Thyroid gland (tissue), 4 donors: ENCODE measurements at places on chromosomes 3 and 15. TPM values are rescaled to one million over a fixed set of nuclear protein-coding genes. Genes with fewer than 3 reads are reported as not detected.

DNA sequence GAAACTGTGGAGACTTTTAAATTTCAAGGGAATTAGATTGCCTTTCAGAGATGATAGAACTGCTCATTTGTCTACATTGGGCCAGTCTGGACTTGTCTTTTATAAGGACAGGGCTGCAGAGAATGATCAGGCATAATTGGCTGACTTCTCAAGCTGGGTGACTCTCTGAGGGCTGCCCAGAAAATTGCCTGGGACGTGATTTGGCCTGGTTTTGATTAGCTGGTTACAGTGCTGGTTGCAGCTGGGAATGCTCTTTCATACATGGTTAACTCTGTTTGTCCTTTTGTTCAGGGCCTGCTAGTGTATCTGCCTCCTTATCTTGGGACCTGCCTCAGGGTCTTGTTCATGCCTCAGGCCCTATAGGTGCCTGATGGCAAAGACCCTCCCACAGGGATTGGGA is 245.6 kb downstream of the CLSTN2 start:
- H3K4me1 ChIP-seq: peaks cover under 1% of the 10 kb centered on the region
- peak; percentile 22 for DNase-seq
- no peak overlapping the region for H3K27ac ChIP-seq
- no peaks in the 10 kb centered on the region for H3K27me3 ChIP-seq
- no peak overlapping the region for H3K4me3 ChIP-seq

DNA sequence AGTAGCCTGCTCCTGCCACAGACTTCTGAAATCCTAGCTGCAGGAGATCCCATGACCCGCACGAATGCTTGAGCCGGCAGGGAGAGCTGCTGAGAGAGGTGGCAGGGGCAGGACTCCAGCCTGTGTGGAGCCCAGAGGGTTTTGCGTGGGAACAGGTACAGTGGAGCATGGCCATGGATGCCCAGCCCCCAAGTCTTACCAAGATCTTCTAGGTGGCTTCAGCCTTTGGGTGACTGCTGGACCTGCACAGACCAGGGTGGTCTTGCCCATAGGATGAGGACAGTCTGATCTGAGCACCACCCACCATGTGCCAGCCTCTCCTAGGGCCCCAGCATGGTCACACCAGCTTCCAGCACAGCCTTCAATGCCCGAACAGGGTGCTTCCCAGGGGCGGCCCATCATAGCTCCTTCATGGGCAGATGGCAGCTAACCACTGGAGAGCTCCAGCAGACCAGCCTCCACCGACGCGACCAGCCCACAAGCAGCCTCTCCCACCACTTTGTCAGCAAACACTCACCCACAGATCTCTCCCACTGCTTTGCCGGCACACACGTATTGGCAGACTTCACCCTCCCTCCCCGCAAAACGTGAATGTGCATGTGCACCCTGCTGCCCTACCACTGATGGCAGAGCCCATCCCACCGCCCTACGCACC is 56.0 kb downstream of the ADAMTS17 start:
- H3K27me3 ChIP-seq: no peaks in the 10 kb centered on the region
- no peaks in the 10 kb centered on the region for H3K36me3 ChIP-seq
- DNase-seq: no peak

DNA sequence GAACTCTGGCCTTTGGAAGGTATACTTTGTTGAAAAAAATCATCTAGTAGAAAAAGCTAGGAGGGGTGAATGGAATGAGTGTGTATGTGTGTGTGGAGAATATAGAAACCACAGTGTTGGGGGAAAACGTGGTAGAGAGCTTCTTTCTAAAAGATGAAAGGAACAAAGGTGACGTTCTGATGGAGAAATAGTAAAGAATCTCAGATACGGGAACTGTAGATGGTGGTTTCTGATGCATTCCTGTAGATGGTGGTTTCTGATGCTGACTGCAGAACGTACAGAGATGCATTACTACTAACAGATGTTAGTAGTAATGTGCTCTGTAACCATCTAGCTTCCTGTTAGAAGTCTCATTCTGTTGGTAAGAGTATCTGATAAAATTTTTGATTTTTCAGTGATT is 60.2 kb downstream of the VPS8 start:
- no peak overlapping the region for H3K27ac ChIP-seq
- H3K36me3 ChIP-seq: no peaks in the 10 kb centered on the region
- no peaks in the 10 kb centered on the region for H3K4me1 ChIP-seq
- no peaks in the 10 kb centered on the region for H3K27me3 ChIP-seq
- H3K4me3 ChIP-seq: no peak overlapping the region

Gene ZBED2
- total RNA-seq: 31.1 TPM

GRCh38 chr3:112097378-112097777 is 11.2 kb downstream of the C3orf52 start:
- DNase-seq: no peak
- peaks cover 19% of the 10 kb centered on the region for H3K4me1 ChIP-seq
- no peaks in the 10 kb centered on the region for H3K36me3 ChIP-seq

GRCh38 chr15:64361259-64361658 is 5.3 kb upstream of the CSNK1G1 start:
- no peaks in the 10 kb centered on the region for H3K36me3 ChIP-seq
- DNase-seq: no peak
- no peak overlapping the region for H3K4me3 ChIP-seq
- H3K4me1 ChIP-seq: no peaks in the 10 kb centered on the region

DNA sequence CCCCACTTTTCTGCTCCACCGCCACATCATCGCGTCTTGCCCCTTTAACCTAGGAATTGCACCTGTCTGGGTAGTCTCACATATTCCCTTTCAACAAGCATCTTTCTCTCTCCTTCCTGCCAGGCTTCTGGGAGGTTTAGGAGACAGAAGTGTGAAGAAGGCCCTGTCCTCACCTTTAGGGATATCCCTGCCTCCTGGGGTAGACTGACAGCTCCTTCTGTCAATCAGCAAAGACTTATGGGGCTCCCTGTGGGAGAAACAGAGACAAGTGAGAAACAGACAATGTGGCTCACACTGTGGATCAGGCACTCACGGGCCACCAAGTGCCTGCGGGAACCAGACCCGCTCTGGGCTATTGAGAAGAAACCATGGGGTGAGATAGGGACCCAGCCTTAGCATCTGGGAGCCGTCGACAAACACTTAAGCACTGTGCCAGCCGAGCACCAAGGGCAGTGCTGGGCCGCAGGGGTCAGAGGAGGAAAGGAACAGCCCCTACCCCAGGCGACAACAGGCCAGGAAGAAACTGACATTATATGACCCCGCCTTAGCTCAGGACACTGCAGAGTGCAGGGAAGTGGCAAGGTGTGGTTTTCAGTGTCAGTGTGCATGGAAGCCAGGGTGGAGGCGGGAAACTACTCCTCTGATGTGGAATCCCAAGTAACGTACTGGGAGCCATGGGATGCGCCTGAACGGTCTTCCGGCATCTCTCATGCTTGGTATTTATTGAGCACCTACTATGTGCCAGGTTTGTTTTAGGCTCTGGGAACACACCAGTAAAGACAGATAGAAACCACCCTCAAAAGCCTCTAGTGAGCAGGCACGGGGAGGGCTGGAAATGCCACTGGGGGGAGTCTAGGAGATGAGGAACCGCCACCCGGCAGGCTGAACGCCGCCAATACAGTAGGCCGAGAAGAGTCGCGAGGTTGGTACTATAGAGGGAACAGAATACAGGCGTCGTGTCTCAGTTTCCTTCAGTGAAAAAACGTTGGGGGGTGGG is 1.8 kb downstream of the EFCC1 start:
- H3K27me3 ChIP-seq: no peaks in the 10 kb centered on the region
- no peak overlapping the region for H3K4me3 ChIP-seq
- H3K4me1 ChIP-seq: peaks cover 41% of the 10 kb centered on the region
- no peaks in the 10 kb centered on the region for H3K36me3 ChIP-seq

Gene SERPINI2
- not detected for total RNA-seq

- no peak overlapping the region for H3K27ac ChIP-seq
- no peaks in the 10 kb centered on the region for H3K4me1 ChIP-seq
- H3K36me3 ChIP-seq: no peaks in the 10 kb centered on the region
Measured at GRCh38 chr15:27066446-27066845, 95.5 kb downstream of the GABRG3 start.

GRCh38 chr15:81347910-81348309 is 24.0 kb upstream of the STARD5 start:
- H3K27ac ChIP-seq: no peak overlapping the region
- H3K4me1 ChIP-seq: no peaks in the 10 kb centered on the region

- H3K4me3 ChIP-seq: no peak overlapping the region
- H3K36me3 ChIP-seq: no peaks in the 10 kb centered on the region
- H3K27ac ChIP-seq: no peak overlapping the region
- DNase-seq: no peak
- H3K27me3 ChIP-seq: no peaks in the 10 kb centered on the region
Measured at GRCh38 chr3:194714137-194714455, 28.4 kb downstream of the FAM43A start.

- no peak overlapping the region for H3K4me3 ChIP-seq
- no peaks in the 10 kb centered on the region for H3K36me3 ChIP-seq
- no peaks in the 10 kb centered on the region for H3K27me3 ChIP-seq
- H3K27ac ChIP-seq: no peak overlapping the region
Measured at GRCh38 chr3:11134794-11135193, 19.5 kb upstream of the HRH1 start.

DNA sequence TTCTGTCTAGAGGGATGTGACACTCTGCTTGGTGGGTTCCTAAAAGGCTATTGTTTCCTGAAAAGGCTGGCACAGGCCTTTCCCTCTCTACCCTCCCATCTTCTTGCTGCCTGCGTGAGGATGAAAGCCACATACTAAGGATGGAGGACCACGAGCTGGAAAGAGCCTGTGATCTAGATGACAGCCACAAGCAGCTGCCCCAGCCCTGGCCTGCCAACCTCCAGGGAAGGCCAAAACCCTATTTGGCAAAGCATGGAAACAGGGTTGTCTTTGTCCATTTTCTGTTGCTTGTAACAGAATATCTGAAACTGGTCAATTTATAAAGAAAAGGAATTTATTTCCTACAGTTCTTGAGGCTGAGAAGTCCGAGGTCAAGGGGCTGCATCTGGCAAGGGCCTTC is 144.5 kb downstream of the FBLN2 start:
- no peak for DNase-seq
- H3K36me3 ChIP-seq: no peaks in the 10 kb centered on the region
- no peak overlapping the region for H3K4me3 ChIP-seq
- no peak overlapping the region for H3K27ac ChIP-seq
- H3K27me3 ChIP-seq: no peaks in the 10 kb centered on the region

DNA sequence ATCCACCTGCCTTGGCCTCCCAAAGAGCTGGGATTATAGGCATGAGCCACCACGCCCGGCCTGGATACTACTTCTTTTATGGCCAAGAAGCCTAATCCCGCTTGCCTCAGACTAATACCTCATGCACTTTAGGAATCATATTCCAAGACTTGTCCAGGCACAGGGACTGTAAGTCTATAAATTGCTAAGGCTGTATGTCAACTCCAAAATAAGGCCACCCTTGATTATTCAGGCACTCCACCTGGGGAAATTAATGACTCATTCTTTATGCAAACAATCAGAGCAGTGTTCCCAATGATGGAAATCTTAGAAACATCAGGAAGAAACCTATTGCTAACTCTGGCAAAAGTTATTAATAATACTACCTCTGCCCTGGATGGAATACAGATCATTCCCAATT is 98.4 kb downstream of the ERC2 start:
- H3K36me3 ChIP-seq: no peaks in the 10 kb centered on the region
- H3K4me3 ChIP-seq: no peak overlapping the region
- H3K27ac ChIP-seq: no peak overlapping the region
- DNase-seq: no peak
- no peaks in the 10 kb centered on the region for H3K4me1 ChIP-seq

- DNase-seq: no peak
- H3K36me3 ChIP-seq: no peaks in the 10 kb centered on the region
- no peaks in the 10 kb centered on the region for H3K27me3 ChIP-seq
- H3K27ac ChIP-seq: no peak overlapping the region
- H3K4me3 ChIP-seq: no peak overlapping the region
Measured at GRCh38 chr15:67006083-67007065, 59.0 kb upstream of the SMAD3 start.

DNA sequence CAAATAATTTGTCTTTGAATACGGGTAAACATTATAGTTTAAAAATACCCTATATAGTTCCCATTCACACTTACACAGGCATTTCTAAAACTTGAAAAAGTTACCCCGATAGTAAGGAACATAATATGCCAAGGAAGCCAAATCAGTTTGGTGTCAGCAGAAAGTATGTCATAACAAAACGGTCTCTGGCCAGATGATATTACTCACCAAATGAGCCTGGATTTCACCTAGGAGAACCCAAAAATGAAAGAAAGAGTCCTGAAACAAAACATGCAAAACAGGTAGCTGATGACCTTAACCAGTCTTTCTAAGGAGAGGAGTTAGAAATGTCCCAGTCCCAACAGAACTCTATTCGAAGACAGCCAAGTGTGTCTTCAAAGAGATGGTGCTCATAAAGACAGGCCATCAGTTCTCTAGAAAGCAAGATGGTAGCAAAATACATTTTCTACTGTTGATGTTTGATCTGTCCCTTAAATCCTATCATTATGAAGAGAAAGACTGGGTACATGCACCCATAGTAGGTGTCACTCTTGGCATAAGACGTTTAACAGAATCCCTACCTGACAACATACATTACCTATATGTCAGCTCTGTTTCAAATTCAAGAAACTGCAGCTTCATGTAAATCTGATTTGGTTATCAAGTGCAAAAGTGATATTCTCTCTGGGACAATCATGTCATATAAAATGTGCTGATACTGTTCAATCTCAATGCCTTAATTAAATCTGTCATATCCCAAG is 942.5 kb downstream of the ROBO1 start:
- no peaks in the 10 kb centered on the region for H3K27me3 ChIP-seq
- no peak for DNase-seq
- H3K4me3 ChIP-seq: no peak overlapping the region
- no peaks in the 10 kb centered on the region for H3K4me1 ChIP-seq
- H3K27ac ChIP-seq: no peak overlapping the region
- no peaks in the 10 kb centered on the region for H3K36me3 ChIP-seq

DNA sequence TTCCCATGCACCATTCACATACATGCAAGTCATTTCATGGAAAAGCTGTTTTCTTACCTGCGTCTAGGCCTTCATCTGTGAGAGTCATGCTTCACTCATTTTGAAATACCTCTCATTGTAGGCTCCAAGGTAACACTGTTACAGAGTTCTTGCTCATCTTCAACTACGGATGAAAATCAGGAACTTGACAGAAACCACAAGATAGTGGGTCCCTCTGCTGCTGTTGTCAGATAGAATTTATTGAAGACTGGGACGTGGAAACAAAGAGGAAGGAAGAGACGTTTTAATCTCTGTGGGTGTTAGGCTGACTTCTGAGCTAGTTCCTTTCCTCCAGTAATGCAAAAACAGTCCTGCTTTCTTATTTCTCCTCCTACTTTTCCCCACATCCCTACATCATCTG is at the start of gene P2RY14:
P2RY14 (minus strand) TSS at position 313 of the 400 bp plus-strand sequence. CDS start 64,226 bp downstream, outside the sequence.
- no peak for DNase-seq
- H3K27ac ChIP-seq: no peak within 1 kb of the TSS
- no peaks in the 10 kb centered on the region for H3K27me3 ChIP-seq
- no peaks in the 10 kb centered on the region for H3K4me1 ChIP-seq
- no peak within 1 kb of the TSS for H3K4me3 ChIP-seq

GRCh38 chr15:84749111-84749991 is 959 bp downstream of the ZNF592 start:
- H3K36me3 ChIP-seq: no peaks in the 10 kb centered on the region
- no peaks in the 10 kb centered on the region for H3K27me3 ChIP-seq
- peak; percentile 56 for DNase-seq
- peaks cover 25% of the 10 kb centered on the region for H3K4me1 ChIP-seq
- H3K4me3 ChIP-seq: peak overlapping the region; percentile 75

GRCh38 chr3:58167431-58168351 is 43.1 kb downstream of the DNASE1L3 start:
- H3K27me3 ChIP-seq: no peaks in the 10 kb centered on the region
- peak; percentile 71 for DNase-seq
- peaks cover 31% of the 10 kb centered on the region for H3K4me1 ChIP-seq
- peak overlapping the region; percentile 10 for H3K27ac ChIP-seq
- H3K4me3 ChIP-seq: no peak overlapping the region

Gene GOLGA8S
- total RNA-seq: 1.9 TPM

GRCh38 chr15:95194746-95195145 is 963.4 kb downstream of the MCTP2 start:
- H3K36me3 ChIP-seq: no peaks in the 10 kb centered on the region
- no peak overlapping the region for H3K27ac ChIP-seq
- no peaks in the 10 kb centered on the region for H3K4me1 ChIP-seq
- H3K27me3 ChIP-seq: no peaks in the 10 kb centered on the region
